Breast epithelium (tissue), 4 donors: ENCODE measurements at places on chromosomes 3 and 15. TPM values are rescaled to one million over a fixed set of nuclear protein-coding genes. Genes with fewer than 3 reads are reported as not detected.

GRCh38 chr15:56980473-56980872, 62.0 kb downstream of the TCF12 start:
- no peak for DNase-seq

GRCh38 chr15:59251001-59251845, 44.6 kb downstream of the LDHAL6B start:
- no peak for DNase-seq

DNA sequence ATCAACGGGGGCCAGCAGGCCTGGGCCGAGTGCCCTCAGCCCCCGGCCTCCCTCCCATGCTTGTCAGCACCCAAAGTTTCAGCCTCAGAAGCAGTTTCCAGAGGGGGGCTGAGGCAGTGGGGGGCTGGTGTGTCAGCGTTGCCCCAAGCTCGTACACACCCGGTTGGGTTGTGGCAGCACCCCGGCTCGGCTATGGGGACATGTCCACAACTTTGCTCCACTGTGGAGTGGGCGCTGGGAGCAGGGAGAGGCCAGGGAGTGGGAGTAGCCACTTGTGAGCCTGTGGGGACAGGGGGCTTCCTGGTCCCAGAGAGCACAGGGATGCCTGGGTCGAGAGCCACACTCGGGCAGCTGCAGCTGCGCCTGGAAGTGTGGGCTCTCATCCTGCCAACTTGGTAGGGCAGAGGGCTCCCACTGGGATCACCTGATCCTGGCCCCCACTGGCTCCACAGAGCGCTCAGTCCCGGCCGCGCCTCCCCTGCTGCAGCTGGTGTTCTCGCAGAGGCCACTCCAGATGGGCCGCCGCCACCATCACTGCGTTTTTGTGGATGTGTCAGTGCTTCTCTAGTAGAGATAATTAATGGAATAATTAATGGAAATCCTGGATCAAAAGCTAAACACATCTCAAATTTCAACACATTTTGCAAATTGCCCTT, 75.1 kb downstream of the NR1D2 start:
- no peak for DNase-seq

- no peak for DNase-seq
Observed at GRCh38 chr3:26082911-26083310, 293.0 kb downstream of the OXSM start.

DNA sequence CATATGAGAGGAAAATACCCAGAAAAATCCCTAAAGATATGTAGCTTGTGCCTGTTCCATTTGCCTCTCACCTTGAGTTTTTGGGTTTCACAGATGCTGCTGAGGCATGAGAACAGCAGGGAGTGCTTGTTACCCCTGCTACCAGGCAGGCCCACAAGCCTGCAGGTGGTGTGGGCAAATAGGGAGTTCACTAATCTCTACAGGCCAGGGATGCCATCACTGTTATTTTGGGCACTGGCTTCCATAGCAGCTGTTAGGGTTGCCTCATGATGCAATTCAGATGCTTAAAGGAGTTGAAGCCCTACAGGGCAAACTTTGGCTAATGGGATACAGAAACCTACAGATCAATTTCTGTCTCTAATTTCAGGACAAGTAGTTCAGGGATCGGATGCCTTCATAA, 873.5 kb downstream of the OTOL1 start:
- DNase-seq: no peak

GRCh38 chr15:56963710-56964109, 45.3 kb downstream of the TCF12 start:
- no peak for DNase-seq

- DNase-seq: no peak
Observed at GRCh38 chr3:188280627-188281026, 126.7 kb downstream of the LPP start.

- DNase-seq: no peak
Observed at GRCh38 chr3:15475161-15475560, 46.3 kb downstream of the COLQ start.

- no peak for DNase-seq
Observed at GRCh38 chr3:67940210-67940952, 286.0 kb upstream of the SUCLG2 start.

- no peak for DNase-seq
Observed at GRCh38 chr3:183268366-183268765, 15.3 kb downstream of the B3GNT5 start.

Gene C3orf80
- total RNA-seq: 0.16 TPM

Gene DLEC1
- 0.98 TPM for total RNA-seq

Gene RAB6B
- 3.9 TPM for total RNA-seq

Gene TMEM158
- total RNA-seq: 2.0 TPM

Gene HIGD2B
- total RNA-seq: not detected
